ENCODE measurements at places on chromosomes 5 and 9. TPM values are rescaled to one million over a fixed set of nuclear protein-coding genes. Genes with fewer than 3 reads are reported as not detected.

PPIC gene
- 40.3 TPM for total RNA-seq

PDGFRB gene
- total RNA-seq = 110 TPM

GHR gene
- 4.7 TPM for total RNA-seq

GABRA6 gene
- total RNA-seq = not detected

PCDHA12 gene
- total RNA-seq = 3.6 TPM

CDH18 gene
- not detected for total RNA-seq

PCDHGA8 gene
- total RNA-seq = 1.9 TPM

ZNF879 gene
- total RNA-seq = 3.8 TPM

PCDHGB4 gene
- 6.9 TPM for total RNA-seq

SHB gene
- 14.8 TPM for total RNA-seq

FOXD4L3 gene
- total RNA-seq = not detected

BAAT gene
- total RNA-seq = 0.17 TPM

TAS2R1 gene
- total RNA-seq = not detected

SPATA31D4 gene
- not detected for total RNA-seq

GNAQ gene
- 75.1 TPM for total RNA-seq

UTP15 gene
- 18.5 TPM for total RNA-seq

CAMK4 gene
- total RNA-seq = 1.0 TPM

KIF27 gene
- 24.6 TPM for total RNA-seq

CDH9 gene
- not detected for total RNA-seq

NTNG2 gene
- total RNA-seq = 2.2 TPM

SOX30 gene
- not detected for total RNA-seq

HACD4 gene
- 5.3 TPM for total RNA-seq

FOXD4 gene
- total RNA-seq = 0.34 TPM

LCN9 gene
- total RNA-seq = not detected

HRCT1 gene
- total RNA-seq = 14.1 TPM

CTNND2 gene
- total RNA-seq = 2.2 TPM

CBY3 gene
- total RNA-seq = not detected
